Osteoblast (primary cell): ENCODE measurements at places on chromosomes 2 and 18. TPM values are rescaled to one million over a fixed set of nuclear protein-coding genes. Genes with fewer than 3 reads are reported as not detected.

DNA sequence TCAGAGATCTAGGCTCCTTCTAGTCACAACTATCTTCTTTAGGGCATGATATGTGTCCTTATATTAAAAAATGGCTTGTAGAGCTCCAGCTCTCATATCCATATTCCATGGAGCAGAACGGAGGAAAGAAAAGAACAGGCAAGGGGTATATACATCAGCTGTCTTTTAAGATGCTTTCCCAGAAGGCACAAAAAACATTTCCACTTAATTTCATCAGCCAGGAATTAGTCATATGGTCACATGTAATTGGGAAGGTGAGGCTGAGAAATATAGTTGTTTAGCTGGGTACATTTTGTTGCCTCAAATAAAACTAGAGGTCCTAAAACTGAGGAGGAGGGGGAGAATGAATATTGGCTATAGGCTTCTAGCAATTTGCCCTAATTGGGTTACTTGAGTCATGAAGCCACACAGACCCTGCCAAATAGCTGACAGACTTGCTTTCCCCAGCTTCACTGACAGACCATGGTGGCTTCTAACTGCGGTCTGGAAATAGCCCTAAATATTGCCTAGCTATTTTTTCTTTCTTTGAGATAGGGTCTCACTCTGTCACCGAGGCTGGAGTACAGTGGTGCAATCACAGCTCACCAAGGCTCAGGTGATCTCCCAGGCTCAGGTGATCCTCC lies 20.0 kb downstream of the MAIP1 start:
- DNase-seq: no peak

- peak; percentile 36 for DNase-seq
Observed at GRCh38 chr2:144666032-144666431, 146.1 kb upstream of the ZEB2 start.

DNA sequence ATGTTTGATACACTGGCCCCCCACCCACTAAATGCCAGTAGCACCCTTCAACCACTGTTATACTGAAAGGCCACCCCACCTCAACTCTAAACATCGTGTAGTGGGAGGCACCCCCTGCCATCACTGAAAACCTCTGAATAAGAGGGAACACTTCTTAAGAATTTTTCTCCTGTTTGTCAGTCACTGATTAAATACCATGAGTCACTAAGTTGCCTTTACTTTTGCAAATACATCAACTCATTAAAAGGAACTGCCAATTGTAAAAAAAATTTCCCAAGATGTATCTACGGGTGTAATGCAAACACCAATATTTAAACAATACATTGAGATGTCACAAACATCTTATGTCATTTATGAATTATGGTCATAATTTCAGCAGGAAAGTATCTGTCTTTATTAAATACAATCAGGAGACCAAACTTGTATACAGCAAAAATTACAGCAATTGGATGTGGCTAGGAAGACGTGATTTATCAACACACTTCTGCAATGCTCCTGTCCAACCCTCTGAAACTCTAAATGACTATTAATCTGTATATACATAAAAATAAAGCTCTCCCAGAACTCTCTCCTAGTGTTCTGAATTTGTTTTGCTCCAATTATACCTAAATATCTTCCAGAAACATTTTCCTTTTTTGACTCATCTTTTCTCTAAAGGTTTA lies 144.1 kb upstream of the STK17B start:
- DNase-seq: peak; percentile 45

DNA sequence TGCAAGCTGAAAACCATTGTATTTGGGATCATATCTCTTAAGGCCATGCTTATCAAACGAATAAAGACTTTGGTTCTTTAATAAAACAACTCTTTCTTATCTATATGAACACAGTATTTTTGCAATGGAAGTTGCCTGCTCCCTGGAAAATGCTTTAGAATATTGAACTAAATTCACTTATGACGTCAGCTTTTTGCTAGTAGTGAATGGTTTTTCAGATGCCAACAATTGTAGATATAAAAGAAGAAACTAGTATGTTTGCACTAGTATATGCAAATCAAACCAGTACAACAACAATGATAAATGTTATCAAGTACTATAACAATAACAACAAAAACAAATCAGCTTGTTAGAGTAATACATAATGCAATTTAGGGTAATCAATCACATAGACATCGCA lies 1462.9 kb downstream of the SUCLG1 start:
- no peak for DNase-seq

DNA sequence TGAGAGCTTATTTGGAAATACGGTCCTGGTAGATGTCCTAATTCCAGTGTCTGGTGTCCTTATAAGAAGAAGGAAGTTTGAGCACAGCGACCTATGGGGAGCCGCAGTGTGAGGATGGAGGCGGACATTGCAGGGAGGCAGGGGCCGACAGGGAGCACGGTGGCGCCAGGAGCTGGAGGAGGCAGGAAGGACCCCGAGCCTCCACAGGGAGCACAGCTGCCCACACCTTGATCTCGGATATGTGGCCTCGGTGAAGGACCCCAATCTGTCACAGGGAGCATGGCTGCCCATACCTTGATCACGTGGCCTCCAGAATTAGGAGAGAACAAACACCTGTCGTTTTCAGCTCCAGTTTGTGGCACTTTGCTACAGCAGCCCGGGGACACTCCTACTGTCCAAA lies 461.6 kb upstream of the SALL3 start:
- no peak for DNase-seq

DNA sequence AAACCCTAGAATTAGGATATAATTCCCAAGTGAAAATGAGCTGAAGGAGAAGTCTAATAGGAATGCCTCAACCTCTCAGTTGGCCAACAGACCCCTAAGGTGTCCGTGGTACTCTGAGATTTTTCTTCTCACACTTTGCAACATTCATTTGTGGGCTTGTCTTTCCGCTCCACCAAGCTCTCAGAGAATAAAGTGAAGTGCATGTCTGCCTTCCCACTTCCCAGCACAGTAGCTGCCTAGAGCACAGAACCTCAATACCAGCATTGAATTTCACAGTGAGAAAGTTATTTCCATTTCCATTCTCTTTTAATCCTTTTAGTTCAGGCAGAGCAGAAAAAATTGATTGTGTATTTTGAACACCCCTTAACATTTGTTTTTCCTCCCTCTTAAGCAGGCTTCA lies 451.8 kb downstream of the TGIF1 start:
- DNase-seq: no peak

GRCh38 chr18:58580078-58580477 lies 48.8 kb downstream of the ALPK2 start:
- no peak for DNase-seq

DNA sequence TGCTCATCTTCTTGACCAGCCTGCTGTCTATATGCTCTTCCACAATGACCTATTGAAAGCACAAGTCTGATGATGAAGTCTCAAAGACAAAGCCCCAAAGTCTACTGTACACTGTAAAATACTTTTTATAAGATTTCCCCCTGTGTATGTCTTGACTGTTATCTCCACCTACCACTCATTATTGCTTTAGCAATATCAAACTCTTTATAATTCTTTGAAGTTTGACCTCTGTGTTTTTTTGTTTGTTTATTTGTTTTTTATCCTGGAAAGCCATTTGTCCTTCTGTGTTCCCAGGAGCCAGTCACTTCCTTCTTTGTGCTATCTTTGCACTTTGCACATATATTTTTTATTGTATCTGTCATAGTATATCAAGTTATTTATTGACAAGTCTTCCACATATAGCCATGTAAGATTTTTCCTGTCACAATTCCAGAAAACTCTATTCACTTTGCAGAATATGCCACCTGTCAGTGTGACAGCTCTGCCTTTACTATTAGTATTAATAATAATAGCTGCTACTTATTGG lies 66.3 kb downstream of the RND3 start:
- no peak for DNase-seq

DNA sequence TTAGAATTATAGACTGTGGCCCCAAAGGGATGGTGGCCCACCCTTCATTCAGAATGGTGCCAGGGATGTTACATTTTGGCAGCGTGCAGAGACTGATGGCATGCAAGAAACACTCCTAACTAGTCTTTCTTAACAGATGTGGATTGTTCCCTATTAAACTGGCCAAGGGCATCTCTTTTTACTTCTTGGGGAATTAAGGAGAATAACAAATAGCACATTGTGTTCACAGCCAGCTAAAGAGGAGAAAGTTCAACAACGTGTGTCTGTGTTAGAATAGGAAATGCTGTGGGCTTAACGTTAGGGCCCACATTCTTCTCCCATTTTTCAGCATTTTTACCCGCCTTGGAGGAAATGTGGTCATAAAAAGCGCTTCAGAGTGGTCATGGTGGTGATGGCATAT lies 404.8 kb downstream of the CDH2 start:
- no peak for DNase-seq

Gene NEU2
- total RNA-seq: not detected in 2 replicates

Gene WDR33
- 25.7 and 29.8 TPM in 2 replicates for total RNA-seq
